8988T (cell line): ENCODE measurements at places on chromosomes 1 and 21.

- no peak for DNase-seq
These were observed 139.4 kb downstream of the HIVEP3 start for GRCh38 chr1:41779360-41779759.

- DNase-seq: no peak
These were observed 20.1 kb downstream of the UBE2U start for GRCh38 chr1:64223329-64224151.

- DNase-seq: no peak
These were observed 2.9 kb downstream of the SMIM12 start for GRCh38 chr1:34856697-34857096.

DNA sequence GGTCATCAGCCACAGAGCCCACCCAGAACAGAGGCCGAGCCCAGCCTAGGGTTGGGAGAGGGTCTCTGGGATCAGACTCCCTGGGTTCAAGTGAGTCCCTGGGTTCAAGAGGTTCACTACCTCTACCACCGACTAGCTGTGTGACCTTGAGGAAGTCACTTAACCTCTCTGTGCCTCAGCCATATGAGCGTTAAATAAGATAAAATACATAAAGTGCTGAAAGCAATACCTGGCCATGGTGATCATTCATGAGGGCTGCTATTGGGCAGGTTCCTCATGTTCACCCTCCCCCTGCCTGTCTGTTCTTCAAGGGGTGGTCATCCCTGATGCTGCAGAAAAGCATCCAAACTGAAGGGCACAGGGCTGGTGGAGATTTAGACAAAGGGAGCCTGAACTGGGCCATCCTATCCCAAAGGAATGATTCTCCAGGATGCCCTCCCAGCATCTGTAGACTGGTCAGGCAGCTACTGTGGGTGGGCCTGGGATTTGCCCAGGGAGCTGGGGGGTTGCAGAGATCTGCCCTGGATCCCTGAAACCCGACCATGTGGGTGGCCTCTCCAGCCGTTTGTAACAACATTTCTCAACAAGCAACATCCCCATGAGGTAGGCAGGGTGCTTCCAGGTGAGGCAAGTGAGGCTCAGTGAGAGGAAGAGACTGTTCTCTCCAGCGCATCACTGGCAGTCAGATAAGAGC lies 196.6 kb downstream of the MATN1 start:
- no peak for DNase-seq

DNA sequence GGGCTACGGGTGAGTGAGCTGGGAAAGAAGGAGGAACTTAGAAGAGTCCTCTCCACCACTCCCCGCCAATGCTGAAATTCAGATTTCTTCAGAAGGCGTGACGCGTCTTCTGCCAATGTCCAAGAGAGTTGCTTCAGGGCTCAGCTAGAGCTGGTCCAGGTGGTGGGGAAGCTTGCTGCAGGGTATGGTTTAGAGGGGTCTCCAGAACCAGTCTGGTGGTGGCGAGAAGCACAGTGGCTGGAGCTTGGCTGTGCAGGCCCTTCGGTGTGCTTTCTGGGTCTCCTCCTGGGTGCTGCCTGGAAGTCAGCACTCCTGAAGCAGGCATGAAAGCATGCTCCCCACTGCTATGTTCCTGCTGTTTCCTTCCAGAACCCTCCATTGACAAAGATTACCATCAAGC lies 387.2 kb downstream of the PTPRU start:
- no peak for DNase-seq

GRCh38 chr21:25518491-25518911 lies 88.8 kb downstream of the MRPL39 start:
- no peak for DNase-seq

GRCh38 chr1:22279735-22280134 lies 136.8 kb upstream of the WNT4 start:
- DNase-seq: no peak
